ENCODE measurements at places on chromosomes 6 and 20.
A peak's percentile ranks its signal among the peaks of the same experiment; 100 is the strongest.

- DNase-seq, result no peak
Measured at GRCh38 chr6:39074486-39074885, 25.9 kb downstream of the GLP1R start.

- no peak for DNase-seq
Measured at GRCh38 chr20:2300420-2300819, 4.6 kb downstream of the TGM3 start.

DNA sequence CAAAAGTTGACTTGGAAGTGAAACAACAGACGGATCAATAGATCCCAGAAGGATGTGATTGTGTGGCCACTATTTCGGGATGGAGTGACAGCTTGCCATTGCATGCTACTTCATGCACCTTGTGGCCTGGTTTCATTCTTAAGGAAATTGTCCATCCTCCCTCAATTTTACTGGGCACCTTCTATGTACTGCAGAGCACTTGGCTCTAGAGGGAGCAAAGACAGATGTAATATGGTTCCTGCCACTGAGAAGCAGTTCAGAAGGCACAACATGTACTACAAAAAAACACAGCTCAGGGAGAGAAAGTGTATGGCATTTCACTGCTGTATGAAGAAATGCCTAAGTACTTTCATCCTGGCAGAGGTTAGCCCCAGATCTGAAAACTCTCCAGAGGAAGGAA is 91.9 kb downstream of the FOXA2 start:
- DNase-seq, result no peak

DNA sequence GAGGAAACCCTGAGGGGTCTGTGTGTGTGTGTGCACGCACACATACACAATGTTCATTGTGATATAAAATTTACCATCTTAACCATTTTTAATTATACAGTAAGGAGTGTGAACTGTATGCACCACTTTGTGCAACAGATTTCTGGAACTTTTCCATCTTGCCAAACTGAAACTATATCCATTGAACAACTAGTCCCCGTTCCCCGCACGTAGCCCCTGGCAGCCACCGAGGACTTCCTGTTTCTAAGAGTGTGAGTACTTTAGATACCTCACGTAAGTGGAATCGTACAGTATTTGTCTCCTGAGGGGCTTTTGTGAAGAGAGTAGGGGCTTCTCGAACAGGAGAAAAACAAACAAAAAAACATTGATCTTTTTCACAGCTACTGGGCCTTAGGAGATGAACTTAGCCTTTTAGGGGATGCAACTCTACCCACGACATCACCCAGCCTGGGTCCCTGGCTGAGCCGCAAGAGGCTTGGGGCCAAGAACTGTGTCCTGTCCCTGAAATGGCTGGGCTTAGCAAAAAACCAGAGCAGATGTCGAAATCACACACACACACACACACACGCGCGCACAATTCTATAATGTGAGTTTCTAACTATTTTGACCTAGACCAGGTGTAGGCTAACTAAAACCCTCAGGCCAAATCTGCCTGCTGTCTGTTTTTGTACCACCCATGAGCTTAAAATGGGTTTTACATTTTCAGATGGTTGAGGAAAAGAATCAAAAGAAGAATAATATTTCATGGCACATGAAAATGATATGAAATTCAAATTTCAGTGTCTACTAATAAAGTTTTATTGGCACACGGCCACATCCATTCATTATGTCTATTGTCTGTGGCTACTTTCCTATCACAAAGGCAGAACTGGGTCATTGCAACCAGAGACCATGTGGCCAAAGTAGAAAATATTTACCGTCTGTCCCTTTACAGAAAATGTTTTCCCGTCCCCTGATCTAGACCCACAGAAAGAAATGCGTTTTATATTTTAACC is 144.2 kb downstream of the EYA2 start:
- no peak for DNase-seq

GRCh38 chr6:169205176-169206160 is 48.2 kb downstream of the THBS2 start:
- DNase-seq, result no peak

DNA sequence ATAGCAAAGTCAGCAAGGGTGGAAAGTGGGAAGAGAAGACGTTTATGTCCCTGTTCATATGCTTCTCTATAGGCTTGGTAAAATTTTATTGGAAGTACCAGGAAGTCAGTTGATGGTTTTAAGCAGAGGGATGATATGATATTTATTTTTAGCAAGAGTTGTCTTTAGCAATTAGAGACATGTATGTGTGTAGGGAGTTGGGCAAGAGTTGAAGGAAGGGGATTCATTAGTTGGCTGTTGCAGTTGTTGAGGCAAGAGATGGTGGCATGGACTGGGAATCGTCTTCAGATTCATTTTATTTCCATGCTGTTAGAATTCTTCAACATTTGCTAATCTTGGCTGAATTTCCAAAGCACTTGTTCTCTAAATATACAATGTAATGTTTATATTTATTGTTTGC is 85.6 kb downstream of the QKI start:
- DNase-seq, result no peak

DNA sequence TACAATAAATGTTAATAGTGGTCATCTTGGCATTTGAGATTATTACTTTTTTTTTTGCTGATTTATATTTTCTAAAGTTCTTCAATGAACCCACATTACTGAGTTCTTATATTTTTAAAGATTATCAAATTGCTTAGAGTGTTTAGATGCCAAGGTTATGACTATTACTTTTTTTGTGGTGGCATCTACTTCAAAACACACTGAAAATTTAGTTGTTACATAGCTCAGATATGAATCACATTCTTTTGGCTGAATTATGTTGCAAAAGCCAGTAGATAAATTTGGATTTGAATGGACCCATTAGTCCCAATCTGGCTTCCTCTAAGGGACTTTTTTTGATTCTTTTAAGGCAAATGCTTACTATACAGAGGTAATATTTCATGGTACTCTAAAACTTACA is 8.9 kb downstream of the UTRN start:
- no peak for DNase-seq

GRCh38 chr6:83862776-83863471 is 3.4 kb downstream of the CYB5R4 start:
- DNase-seq, result no peak

DNA sequence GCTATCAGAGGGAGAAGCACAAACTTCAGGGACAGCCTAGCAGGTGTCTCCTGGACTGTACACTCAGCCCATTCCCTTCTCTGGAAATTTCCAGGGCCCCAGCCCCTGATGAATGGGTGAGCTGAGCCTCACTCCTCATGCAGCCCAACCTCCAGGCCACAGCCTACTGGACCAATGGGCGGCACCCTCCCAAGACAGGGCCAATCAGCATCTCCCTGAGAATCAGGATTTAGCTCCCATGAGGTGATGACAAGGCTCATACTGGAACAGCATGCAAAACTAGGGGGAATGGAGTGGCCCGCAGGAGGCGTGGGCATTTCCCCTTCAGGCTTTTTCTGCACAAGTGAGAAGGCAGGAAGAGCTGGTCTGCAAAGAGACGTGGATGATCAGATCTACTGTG is 29.0 kb downstream of the NFATC2 start:
- no peak for DNase-seq

DNA sequence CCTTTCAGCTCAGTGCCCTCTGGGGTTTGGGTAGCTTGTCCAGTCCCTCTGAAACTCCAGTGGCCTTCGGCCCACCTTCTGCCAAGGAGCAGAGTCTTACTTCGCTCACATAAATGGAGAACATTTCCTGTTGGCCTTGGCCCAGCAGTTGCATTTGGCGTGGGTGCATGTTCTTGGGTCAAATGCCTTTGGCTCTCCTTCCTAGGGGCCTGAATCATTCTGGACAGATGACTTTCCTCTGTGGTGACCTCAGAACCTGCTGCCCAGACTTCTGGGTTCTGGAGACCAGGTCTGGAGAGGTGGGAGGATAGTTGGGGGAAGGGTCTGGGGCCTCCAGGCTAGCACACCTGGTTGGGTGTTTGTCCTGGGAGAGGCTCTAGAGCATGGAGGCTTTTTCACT is 29.3 kb downstream of the BCAS4 start:
- DNase-seq, result no peak

- DNase-seq, result no peak
Measured at GRCh38 chr6:136767570-136768309, 24.5 kb downstream of the MAP3K5 start.

GRCh38 chr6:152463164-152463563 is 174.0 kb downstream of the SYNE1 start:
- no peak for DNase-seq

- no peak for DNase-seq
Measured at GRCh38 chr20:58573986-58574385, 58.8 kb upstream of the APCDD1L start.

- no peak for DNase-seq
Measured at GRCh38 chr6:42821846-42822245, 40.0 kb downstream of the BICRAL start.

DNA sequence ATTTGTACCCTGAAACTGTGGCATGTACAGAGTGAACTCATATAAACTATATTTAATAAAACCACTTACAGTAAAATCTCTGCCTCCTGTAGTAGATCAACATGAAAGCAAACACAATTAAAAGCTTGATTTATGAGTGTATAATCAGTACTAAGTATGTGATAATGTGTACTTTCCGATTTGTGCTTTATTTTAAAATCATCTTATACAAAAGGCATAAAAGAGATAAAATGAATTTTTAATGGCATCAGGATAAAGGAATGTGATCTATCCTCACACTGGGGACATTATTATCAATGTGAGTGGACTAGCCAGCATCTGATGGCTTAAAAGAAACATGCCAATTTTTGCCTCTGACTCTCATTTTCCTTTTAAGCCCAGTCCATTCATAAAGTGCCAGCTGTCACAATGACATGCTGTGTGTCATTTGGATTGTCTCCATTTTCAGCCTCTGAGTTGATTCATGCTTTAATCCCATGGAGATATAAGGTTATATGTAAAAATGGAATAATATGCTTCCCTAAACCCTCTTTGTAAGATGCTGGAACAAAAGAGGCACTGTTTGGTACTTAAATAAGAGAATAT is 831.6 kb upstream of the EYS start:
- DNase-seq, result no peak

GRCh38 chr20:37574199-37574890 is 46.7 kb upstream of the BLCAP start:
- no peak for DNase-seq

DNA sequence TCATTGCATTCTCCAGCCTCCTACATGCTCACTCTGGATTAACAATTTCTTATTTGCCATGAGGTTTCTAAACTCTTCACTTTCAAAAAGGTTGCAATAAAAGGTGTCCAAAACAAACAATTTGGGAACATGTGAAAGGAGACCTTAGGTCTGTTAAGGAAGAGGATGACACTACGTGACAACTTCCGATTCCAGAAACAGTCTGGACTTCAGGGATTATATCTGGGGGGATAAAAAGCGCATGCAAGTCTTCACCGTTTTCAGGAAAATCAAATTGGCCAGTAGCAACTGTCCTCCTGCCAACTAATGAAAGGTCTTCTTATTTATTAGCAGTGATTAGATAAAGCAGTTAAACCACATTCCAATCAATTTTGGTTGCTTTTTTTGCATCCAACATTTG is 1.8 kb downstream of the ZDHHC14 start:
- no peak for DNase-seq

GRCh38 chr6:155128977-155129376 is 133.9 kb downstream of the TIAM2 start:
- DNase-seq, result no peak

GRCh38 chr6:93524671-93525451 is 105.5 kb upstream of the EPHA7 start:
- DNase-seq, result no peak

DNA sequence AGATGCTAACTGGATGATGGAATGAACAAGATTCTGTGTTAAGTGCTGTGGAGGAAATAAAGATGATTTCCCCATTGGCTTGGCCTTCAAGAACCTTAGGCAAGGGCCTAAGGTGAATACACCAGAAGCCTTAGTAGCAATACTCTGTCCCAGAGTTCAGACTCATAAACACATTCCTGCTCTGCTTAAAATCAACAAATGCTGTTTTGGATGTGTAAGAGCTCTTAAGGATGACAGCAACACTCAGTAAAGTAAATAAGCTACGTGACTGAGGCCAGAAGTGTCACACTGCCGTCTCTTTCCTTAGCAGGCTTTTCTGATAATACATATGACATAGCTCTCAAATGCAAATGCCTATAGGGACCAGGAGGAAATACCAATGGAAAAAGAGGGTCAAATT is 90.6 kb downstream of the EYA2 start:
- DNase-seq, result no peak

- no peak for DNase-seq
Measured at GRCh38 chr20:47428851-47429336, 72.4 kb upstream of the ZMYND8 start.

DNA sequence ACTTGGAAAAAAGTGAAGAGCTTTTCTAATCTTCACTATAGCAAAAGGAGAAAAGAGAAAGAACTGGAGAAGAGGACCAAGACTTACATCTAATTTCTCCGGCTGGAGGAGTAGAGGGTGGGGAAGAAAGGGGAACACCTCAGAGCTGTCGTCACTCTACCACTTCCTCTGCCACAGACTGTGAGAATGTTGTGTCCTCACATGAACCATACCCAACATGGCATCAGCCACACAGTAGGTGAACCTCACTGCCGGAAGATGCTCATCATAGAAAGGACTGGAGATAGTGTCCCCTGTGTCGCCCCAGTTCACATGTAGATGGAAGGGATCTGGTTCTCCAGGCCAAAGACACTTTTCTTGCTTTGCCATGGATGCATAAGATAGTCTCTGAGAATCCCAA is 604.4 kb upstream of the NOX3 start:
- peak; percentile 28 for DNase-seq

DNA sequence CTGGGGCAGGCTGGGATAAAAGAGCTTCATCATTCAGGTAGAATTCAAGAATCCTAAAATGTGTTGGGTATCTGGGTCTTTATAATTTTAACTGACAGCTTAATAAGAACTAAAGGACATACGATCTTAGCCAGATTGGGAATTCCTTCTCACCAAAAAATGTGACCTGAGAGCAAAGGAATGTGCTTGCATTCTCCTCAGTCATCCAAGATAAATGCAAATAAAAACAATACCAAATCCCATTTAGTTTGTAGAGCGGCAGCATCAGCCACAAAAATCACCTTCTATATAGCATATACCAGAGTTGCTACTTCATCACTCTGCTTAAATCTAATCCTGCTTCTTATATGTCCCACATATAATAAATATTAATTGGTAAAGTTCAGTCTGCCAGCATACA is 16.9 kb downstream of the USP49 start:
- no peak for DNase-seq

DNA sequence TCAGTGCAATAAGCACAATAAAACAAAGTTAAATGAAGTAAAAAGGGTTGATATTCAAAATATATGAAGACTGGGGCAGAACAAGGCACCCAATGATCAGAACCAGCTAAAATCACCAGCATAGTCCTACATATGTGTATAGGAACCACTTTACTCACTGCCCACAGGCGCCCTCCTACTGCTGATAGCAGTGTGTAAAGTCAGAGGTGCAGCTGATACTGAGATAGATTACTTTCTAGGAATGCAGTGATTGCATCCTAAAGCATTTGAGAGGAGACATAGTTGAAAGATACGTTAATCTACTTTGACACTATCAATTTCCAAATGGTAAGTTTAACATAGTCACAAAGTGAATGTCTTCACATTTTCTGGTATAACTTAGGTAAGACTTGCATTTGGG is 161.1 kb upstream of the MCHR2 start:
- no peak for DNase-seq

- DNase-seq, result no peak
Measured at GRCh38 chr6:17066610-17067009, 35.2 kb upstream of the STMND1 start.

- no peak for DNase-seq
Measured at GRCh38 chr6:1313384-1313766, 1.5 kb downstream of the FOXQ1 start.
